ENCODE measurements at places on chromosomes 4 and X. TPM values are rescaled to one million over a fixed set of nuclear protein-coding genes. Genes with fewer than 3 reads are reported as not detected.

Gene P2RY4
- 0.20 TPM for total RNA-seq

Gene CEP44
- total RNA-seq: 17.0 TPM

Gene PCDH7
- not detected for total RNA-seq

Gene LNX1
- total RNA-seq: not detected

Gene SYTL5
- not detected for total RNA-seq

Gene DCLK2
- 0.27 TPM for total RNA-seq

Gene TADA2B
- total RNA-seq: 25.2 TPM

Gene NXF2B
- not detected for total RNA-seq

Gene ARHGAP6
- total RNA-seq: not detected

Gene WDR17
- 1.2 TPM for total RNA-seq

Gene ARHGAP24
- total RNA-seq: not detected

Gene LANCL3
- 0.34 TPM for total RNA-seq

Gene GNL3L
- total RNA-seq: 59.6 TPM

Gene RRH
- total RNA-seq: 0.32 TPM

Gene CENPVL2
- total RNA-seq: not detected

All from T-helper 2 cell treated with Interferon-gamma antibody and Interleukin-4, amounts not matched to agents 100 ng/mL and 5 ng/mL, for 36 hours (primary cell).